Hematopoietic multipotent progenitor cell (in vitro differentiated cells): ENCODE measurements at places on chromosomes 5 and 9.

GRCh38 chr5:150410524-150411244 is 2.0 kb downstream of the CD74 start:
- no peak for DNase-seq

DNA sequence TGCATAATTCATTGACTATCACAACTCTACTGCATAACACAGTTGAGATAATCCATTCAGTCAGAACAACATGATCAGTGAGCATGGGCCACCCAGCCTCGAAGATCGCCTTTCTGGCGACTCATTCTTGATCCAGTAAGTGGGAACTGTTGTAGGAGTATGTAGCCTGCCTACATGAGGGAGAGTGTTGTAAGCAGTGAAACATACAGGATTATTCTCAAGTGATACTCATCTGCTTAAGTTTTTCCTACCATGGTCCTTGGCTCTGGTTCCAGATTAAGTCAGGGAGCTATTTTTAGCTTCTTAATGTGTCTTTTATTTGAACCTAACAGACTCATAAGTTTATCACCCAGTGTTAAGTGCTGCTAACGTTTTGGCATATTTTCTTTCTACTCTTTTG is 44.0 kb downstream of the TNPO1 start:
- no peak for DNase-seq

DNA sequence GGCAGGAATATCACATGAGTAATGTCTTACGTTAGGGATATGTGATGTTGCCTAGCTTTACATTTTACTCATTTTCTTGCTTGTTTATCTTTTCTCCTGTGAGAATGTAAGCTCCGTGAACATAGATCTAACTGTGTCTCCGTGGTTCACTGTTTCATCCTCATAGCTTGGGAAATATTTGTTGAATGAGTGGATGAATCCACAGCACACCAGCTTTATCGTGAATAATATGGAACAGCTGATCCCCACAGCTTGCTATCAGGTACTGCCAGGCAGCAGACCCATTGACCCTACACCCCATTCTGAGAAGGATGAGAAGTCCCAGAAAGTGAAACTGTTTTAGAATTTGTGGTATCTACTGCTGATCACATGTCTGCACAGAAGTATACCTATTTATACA is 106.8 kb upstream of the FBN2 start:
- DNase-seq: no peak

DNA sequence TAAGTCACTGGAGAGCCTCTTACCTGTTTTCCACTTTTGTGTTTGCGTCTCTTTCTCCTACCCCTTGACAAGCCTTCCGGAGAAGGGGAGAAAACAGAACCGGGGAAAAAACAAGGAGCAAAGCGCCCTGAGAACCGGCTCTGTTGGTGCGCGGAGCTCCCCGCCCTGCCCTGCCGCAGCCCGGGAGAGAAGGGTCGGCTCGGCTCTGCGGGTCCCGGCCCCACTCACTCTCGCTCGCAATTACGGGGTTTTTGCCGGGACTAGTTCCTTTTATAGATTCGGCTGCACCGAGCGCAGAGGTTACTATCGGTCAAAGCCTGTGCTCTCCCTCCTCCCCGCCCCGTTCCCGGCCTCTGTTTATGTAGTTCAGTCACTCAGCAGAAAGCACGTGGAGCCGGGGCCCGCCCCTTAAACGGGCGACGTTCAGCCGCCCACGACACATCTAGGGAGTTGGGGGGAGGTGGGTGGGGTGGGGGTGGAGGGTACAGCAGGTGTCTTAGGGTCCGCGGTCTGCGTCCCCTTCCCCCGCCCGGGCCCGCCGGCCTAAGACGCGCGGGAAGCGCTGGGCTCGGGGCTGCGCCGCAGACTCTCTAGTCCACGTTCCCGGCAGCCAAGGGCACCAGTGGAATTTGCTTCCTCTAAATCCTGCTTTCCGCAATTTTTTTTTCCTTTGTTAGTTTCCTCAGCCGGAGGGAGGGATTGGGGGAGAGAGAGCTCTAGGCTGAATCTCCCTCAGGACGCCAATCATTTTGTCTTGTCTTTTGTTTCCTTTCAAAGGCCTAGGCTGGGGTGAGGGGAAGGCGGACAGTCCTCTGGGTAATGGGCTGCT is at the start of gene ABCA1:
TSS of gene ABCA1 (minus strand) at position 244 of the 829 bp plus-strand sequence. CDS start 24,476 bp downstream, outside the sequence.
- DNase-seq: peak; percentile 41

DNA sequence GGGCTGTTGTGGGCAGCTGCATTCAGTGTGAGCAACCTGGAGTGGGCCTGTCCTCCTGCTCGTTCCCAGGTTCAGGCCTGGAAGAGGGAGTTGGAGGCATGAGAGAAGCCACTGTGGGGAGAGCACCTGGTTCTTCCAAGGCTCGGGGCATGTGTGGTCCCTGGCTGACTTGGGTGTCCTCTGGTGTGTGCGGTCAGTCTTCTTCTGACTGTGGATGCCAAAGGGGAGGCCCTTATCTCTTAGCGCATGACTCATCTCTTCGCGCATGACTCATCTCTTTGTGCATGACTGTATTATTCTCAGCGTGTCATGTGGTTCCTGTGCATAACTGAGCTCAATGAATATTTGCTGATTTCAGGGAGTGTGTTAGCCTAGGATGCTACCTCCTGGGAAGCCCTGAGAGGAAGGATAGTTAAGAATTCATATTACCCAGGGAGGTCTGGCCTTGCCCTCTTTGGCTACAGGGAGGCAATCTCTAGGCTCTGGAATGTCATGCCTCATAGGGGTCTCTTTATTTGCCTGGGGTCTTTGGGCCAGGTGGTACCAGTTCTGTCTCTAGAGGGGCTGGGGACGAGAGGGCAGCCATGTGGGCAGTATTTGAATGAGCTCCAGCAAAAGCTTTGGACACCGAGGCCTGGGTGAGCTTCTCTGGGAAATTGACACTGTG is 188.7 kb downstream of the HSPA4 start:
- DNase-seq: peak; percentile 64

- no peak for DNase-seq
Measured at GRCh38 chr5:43315682-43316081, 2.5 kb upstream of the HMGCS1 start.

DNA sequence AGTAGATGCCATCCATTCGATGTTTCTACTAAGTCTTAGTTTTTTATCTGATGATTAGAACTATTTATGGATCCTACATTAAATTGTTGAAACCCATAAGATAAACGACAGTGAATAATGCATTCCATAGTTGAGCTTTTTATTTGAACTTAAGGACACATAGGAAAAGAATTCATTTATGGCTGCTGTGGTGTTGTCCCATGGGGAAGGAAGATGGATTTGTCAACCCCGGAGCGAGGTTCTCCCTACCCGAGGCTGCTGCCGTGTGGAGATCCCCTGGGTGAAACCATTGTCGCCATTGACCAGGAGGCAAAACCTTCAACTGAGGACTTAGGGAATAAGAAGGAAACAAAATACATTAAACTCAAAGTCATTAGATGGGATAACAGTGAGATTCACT is 146.7 kb downstream of the PRDM6 start:
- no peak for DNase-seq

DNA sequence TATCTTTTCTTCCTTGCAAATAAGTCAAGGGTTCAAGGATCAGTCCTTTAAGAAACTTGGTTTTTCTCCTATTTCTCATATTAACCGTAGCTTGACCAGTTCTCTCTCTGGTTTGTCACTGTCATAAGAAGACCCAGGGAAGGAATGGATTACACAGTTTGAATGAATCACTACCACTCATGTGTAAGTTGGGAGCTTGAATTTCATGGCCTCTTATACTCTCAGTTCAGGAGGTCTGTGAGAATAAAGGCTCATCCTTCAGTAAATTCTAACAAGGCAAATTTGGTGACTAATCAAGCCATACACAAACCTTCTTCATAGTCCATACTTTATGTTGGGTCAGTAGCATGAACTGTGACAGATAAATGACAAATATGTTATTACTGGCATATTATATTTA is 323.1 kb upstream of the ACTBL2 start:
- DNase-seq: no peak

GRCh38 chr5:137318027-137318426 is 181.1 kb downstream of the SPOCK1 start:
- DNase-seq: no peak

- no peak for DNase-seq
Measured at GRCh38 chr5:131147258-131147657, 17.8 kb downstream of the HINT1 start.

- no peak for DNase-seq
Measured at GRCh38 chr5:131375351-131375750, 111.5 kb downstream of the CDC42SE2 start.

GRCh38 chr5:143920772-143921171 is 108.8 kb downstream of the HMHB1 start:
- DNase-seq: no peak

GRCh38 chr5:158177146-158177545 is 318.2 kb upstream of the CLINT1 start:
- DNase-seq: no peak
